Left renal cortex interstitium (tissue), 4 donors: ENCODE measurements at places on chromosomes 7 and 10. TPM values are rescaled to one million over a fixed set of nuclear protein-coding genes. Genes with fewer than 3 reads are reported as not detected.

GRCh38 chr10:125086691-125087090 is 73.7 kb downstream of the CTBP2 start:
- DNase-seq = no peak

DNA sequence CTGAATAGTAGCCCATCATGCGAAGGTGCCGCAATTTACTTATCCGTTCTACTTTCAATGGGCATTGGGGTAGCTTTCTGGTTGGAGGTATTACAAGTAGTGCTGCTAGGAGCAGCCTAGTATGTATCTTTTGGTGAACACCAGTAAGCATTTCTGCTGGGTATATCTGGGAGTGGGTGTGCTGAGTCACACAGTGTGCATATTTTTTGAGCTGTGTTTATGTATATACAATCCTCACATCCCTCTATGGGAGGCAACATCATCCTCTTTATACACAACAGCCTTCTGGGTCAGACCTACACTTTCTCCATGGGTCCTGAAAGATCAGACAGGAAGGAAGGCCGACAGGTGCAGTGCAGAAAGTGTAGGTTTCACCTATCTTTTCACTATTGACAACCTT is 36.3 kb downstream of the PYROXD2 start:
- no peak for DNase-seq

GRCh38 chr10:133358162-133358924 is 524 bp upstream of the FUOM start:
- no peak for DNase-seq

DNA sequence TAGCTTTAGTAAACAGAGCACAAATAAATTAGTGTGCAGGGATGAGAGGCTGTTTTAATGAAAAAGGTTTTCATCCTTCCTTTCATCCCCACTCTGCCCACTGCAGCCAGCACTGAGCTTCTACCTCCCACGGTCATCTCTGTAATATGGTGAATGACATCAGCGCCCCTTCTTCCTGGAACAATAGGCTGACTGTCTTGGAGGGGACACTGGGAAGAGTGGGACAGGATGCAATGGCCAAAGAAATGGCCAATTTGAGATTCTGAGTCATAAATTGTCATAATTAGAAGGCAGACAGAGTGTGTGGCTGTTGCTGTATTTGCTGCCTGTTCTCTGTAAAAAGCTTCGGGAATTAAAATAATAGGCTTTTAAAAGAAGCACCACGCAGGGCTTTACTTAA is 126.7 kb upstream of the CALN1 start:
- DNase-seq = no peak

DNA sequence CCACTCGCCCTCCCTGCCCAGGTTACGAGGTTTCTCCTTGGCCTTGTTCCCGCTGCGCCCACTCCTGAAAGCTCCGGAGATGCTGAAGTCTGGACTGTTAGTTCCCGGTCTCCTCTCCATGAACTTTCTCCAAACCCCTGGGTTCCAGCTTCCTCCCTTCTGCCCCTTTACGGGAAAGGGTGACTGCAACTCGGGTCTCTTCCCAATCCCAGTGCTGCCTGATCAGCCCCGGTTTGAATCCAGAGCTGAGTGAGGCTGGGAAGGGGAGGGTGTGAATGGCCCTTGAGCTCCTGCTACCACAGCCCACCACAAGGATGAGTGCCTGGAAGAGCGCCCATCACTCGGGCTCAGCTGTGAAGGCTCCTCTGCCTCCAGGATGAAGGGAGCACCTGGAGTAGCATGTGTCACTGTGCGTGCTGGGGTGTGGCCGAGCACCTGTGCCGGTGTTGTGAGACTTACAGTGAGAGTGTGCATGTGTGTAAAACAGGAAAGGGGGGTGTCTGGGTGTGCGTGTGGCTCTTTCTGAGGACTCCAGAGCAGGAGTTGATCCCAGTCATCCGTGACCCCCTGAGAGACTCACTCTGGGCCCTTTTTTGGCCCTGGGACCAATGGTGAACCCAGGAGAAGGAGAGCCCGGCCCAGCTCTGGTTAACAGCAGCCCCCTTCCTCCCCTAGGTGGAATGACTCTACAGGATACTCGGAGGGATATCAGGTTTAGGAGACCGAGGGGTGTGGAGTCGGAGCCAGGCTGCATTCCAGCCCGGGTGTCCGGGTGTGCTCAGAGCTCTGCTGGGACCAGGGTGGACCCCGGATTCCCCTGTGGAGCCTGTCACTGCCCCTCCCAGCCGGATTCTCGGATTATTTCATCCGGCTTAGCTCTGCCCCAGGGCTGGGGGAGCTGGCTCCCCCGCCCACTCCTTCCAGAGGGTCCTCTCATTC is 1.1 kb upstream of the ZNF467 start:
- DNase-seq = no peak

DNA sequence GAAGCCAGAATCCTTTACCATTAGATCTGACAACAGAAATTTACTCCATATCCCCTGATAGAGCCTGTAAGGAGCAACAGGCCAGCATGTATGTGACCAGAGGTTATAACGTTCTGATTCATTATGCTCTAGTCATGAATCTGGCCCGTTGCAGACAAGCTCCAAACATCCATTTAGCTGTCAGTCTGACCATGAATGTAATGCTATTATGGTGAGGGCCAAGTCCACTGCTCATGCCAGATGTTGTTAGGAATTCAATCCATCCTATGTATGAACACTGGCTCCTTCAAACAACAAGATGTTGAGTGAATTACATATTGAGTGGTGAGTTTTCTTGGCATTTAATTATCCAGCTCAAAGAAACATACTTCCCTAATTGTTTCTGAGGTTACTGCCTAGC is 610.1 kb upstream of the ANKRD30A start:
- DNase-seq = no peak

DNA sequence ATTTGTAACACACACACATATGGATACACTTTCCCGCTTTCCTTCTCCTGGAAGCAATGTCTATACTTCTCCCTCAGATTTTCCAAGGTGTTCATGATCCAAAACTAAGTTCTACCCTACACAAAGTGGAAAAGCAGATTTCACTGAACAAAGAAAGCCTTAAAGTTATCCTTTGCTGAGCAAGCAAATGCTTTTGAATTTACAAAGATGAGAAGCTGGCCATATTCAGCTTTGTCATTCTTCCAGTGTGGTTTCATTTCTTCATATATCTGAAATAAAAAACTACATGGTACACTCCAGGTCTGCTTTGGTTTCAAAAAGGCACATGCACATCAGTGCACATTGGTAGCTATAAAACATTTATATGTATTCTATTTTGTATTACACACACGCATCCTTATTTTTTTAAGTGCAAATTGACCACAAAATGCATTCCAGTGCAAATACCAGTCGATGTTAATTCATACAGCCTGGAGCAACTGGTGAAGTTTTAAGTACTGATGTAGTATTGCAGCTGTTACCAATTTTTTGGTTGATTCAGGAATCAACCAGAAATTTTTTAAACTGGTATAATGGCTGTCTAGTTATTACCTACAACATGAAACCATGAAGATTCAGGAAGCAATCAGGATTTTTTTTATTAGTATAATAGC is 65.5 kb upstream of the SRPK2 start:
- DNase-seq = no peak

DNA sequence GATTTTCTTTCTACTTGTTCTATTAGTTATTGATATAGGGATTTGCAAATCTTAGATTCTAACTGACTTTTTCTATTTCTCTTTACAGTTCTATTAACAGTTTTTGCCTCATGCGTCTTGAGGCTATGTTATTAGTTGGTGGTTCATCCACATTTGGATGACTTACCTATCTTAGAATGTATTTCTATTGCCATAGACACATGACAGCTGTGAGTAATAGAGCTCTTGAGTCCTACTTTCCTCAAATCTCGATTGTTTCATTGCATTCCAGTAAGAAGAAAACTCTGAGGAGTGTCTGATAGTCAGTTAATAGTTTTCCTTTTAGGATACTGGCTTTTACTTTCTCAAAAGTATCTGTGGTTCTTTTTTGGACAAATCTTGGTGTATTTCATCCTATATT is 241.4 kb upstream of the ZNF32 start:
- DNase-seq = no peak

- DNase-seq = no peak
Observed at GRCh38 chr10:100184426-100184825, 1.4 kb downstream of the ERLIN1 start.

The ACTR3C gene
- 7.4 TPM for polyA plus RNA-seq

The HTR5A gene
- not detected for polyA plus RNA-seq
